ENCODE measurements at places on chromosomes 3 and 15.

DNA sequence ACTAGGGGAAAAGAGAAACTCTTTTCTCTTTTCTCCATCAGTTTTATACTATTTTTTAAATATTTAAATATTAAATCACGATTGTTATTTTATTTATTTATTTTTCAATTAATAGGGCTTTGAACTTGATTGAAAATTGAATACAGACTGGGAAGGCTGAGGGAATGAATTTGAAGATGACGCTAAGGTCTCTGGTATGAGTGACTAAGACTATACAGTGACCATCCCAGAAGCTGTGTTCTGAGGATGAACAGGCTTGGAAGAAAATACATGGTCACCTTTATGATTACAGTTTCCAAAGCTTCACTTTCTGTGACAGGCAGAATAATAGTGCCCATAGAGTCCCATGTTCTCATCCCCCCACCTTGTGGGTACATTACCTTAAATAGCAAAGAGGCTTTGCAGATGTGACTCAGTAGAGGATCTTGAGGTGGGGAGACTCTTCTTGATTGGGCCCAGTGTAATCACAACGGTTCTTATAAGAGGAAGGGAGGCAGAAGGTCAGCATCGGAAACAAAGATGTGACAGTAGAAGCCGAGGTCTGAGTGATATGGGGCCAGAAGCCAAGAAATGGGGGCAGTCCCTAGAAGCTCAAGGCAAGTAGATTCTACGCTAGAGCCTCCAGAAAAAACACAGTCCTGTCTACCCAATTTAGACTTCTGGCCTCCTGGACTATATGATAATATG, 51.0 kb upstream of the LPP start:
- no peak for DNase-seq

DNA sequence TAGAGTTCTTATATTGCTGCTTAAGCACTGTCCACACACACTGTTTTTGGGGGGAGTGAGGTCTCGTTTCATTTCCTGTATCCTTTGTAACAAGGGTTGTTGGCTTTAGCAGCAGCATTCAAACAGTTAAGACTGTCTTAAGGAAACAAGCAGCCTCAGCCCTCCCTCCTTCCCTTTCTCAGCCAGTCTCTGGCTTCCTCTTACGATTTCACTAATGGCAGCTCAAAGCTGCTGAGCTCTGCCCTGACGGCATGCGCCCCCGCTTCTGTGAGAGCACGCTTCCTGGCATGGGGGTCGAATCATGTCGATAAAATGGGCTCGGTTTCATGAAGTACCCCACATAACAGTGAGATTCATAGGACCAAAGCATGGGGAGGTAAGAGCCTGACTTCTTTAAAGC, 105.0 kb downstream of the KLHL25 start:
- peak; percentile 71 for DNase-seq

- no peak for DNase-seq
Observed at GRCh38 chr3:179687967-179688535, 35.2 kb downstream of the USP13 start.

DNA sequence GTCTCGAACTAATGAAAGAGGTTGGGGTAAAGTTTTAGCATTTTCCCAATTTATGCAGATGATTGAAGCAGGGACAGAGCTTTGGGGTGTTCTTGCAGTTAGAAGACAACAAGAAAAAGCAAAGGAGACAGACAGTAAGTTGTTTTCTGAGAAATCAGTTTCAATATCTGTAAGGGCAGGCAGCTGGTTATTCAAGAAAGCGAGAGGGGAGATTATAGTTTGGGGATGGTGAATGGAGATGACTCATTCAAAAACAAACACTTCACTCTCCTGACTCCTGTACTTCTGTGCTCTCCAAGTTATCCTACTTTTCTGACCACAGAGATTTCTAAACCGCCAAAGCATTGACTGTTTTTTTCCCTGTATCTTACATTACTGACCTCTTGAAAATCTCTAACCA, 352.0 kb downstream of the GAP43 start:
- no peak for DNase-seq

- DNase-seq: no peak
Observed at GRCh38 chr3:121018917-121019321, 110.9 kb downstream of the STXBP5L start.

- no peak for DNase-seq
Observed at GRCh38 chr15:68366314-68366713, 65.6 kb downstream of the ITGA11 start.
